ENCODE measurements at places on chromosomes 16 and 17.

DNA sequence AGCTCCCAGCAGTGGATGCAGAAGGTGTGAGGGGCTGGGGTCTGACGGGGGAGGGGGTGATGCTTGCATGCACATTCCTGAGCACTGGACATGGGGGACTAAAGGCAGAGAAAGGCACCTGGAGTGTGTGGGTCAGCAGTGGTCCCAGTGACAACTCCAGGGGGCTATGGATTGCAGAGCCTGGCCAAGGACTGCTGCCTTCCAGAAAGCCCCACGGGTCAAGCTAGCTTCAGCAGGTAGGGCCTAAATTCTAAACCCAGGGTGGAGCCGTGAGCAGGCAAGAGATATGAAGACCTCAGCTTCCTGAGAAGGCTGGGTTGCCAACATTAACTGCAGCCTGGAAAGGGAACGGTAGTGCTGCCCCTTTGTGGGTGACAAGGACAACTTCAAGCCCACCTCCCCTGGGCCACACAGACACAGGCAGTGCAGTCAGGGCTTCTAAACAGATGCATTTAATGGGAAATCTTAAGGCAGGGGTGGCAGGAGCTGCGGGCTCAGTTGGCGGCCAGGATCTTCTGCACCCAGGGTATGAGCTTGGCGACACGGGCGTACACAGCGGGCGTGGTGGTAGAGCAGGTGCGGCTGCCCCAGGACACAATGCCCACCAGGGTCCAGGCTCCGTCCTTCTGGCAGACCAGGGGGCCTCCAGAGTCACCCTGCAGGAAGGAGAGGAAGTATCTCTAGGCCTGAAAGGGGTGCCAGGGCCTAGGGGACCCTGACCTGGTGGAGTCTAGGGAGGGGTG is 3.1 kb downstream of the CTRB2 start:
- DNase-seq = no peak

DNA sequence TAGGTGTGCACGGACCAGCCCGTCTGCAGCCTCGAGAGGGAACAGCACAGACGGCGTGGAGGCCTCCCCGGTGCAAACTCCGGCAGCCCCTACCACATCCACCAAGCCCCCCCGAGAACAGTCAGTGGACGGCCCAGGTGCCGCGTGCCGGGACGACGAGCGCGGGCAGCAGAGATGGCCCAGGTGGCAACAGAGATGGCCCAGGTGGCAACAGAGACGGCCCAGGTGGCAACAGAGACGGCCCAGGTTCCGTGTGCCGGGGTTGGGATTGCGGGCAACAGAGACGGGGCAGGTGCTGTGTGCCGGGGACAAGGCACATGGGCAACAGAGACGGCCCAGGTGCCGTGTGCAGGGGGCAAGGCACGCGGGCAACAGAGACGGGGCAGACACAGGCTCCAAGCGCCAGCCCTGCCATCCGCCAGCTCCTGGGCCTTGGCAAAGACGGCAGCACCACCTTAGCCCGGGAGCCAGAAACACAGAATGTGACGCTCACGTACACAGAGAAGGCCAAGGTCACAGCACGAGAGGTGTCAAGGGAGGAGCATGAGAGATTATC is 31.1 kb downstream of the RPH3AL start:
- DNase-seq = no peak

GRCh38 chr16:63938661-63939060 is 1183.2 kb downstream of the CDH11 start:
- no peak for DNase-seq

DNA sequence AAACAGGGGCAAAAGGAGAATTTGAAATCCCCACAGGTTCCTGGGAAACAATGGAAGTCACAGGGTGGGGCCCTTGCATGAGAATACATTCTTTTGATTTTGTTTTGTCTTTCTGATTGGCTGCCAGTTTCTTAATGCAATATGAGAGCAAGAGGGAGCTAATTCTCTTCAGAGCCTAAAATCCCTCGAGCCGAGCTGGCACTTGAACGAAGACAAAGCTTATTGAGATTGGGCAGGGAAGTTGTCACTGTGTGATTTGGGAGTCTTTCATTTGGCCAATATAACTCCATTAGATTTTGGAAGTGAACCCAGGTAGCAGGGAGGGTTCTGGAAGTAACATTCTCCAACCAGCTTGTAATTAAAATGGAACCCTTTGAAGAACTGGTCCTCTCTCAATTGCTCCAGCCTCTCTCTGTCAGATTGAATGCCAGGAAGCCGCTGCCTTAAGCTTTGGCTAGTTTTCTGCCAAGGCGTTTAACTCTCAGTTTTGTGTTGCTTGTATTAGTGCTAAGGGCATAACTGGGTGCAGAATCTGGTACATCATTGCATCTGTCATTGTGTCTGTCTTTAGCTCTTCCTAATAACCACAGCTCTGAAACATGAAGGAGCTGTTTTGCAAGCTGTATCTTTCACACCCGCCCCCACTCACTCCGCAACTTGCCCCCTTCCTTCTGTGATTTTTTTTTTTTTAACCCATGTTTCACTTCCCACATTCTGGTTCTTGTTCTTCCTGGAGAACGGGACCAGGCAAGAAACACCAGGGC is 272.0 kb downstream of the MAF start:
- DNase-seq = no peak

- no peak for DNase-seq
These were observed 5.8 kb downstream of the FBXL19 start for GRCh38 chr16:30929167-30929566.

GRCh38 chr17:4837471-4838308 is 4.5 kb downstream of the MINK1 start:
- DNase-seq = no peak

GRCh38 chr17:19648475-19649273 is at the start of gene ALDH3A2:
ALDH3A2 (plus strand) TSS chr17:19648751; CDS start chr17:19648972, 221 bp downstream.
- peak; percentile 93 for DNase-seq

GRCh38 chr17:6064868-6065267 is 5.3 kb upstream of the WSCD1 start:
- no peak for DNase-seq

- DNase-seq = no peak
These were observed 50.1 kb downstream of the PRMT7 start for GRCh38 chr16:68360956-68361355.

DNA sequence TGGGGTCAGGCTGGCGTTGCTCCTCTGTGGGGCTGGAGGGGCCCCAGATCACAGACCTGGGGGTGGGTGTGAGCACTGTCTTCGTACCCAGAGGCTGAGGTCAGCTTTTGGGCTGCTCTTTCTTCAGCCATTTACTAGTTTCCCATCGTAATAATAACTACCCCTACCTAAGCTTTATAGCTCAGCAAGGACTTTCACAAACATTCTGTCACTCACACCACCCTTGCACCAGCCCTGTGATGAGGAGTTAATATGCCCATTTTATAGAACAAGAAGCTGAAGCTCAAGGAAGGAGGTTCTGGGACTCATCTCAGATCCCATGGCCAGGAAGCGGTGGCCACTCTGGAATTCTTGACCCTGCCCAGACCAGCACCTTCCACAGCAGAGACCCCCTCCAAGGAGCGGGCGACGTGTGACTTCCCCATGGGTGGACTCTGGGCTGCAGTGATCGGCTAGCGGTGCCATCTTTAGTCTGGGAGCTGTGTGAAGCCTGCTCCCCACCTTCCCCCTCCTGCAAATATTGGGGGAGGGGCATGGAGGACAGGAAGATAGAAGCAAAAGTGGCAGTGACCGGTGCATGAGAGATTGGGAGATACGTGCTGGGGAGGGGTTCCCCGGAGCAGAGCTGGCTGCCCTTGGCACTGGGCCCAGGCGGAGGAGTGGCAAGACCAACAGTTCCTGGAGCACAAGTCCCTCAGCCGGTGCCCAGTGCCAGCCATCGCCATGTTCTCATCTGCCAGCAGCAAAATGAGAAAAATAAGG is 81.8 kb upstream of the TOB1 start:
- DNase-seq = no peak

GRCh38 chr17:19513897-19514488 is 19.7 kb upstream of the SLC47A1 start:
- peak; percentile 67 for DNase-seq

GRCh38 chr17:41907185-41907556 is 11.6 kb downstream of the ACLY start:
- DNase-seq = no peak

DNA sequence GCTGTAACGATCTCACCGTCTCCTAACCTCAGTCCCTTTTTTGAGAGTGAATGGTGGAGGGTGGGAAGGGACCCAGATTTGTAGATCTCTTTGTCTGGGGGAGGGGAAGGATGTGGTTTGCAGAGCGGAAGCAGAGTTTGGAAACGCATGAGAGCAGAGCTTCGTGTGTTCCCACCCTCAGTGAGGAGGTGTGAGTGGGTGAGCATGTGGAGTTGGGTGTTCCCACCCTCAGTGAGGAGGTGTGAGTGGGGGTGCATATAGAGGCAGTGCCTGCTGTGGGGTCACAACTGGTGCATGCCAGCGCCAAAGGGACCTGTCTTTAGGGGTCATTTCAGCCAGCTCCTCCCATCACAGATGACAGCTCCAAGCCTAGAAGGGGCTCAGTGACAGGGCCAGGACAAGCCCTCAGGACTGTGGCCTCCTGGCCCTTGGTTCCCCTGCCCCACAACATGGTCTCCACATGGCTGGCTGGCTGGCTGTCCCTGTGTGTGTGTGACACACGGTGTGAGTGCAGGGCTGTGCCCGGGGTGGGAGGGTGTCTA is 1.8 kb upstream of the CISD3 start:
- peak; percentile 88 for DNase-seq

GRCh38 chr16:69123910-69124309 is 8.5 kb downstream of the CHTF8 start:
- peak; percentile 71 for DNase-seq

- DNase-seq = no peak
These were observed 21.1 kb upstream of the MYOCD start for GRCh38 chr17:12644623-12645022.

- peak; percentile 92 for DNase-seq
These were observed 3.2 kb downstream of the ACSF3 start for GRCh38 chr16:89096768-89097391.

DNA sequence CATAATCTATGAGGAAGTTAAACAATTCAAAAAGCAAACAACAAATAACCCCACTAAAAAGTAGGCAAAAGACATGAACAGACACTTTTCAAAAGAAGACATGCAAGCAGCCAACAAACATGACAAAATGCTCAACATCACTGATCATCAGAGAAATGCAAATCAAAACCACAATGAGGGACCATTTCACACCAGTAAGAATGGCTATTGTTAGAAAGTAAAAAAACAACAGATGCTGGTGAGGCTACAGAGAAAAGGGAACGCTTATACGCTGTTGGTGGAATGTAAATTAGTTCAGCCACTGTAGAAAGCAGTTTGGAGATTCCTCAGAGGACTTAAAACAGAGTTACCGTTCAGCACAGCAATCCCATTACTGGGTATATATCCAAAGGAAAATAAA is 24.4 kb downstream of the TNFRSF13B start:
- DNase-seq = no peak
